ENCODE measurements at places on chromosomes 7 and 10.

DNA sequence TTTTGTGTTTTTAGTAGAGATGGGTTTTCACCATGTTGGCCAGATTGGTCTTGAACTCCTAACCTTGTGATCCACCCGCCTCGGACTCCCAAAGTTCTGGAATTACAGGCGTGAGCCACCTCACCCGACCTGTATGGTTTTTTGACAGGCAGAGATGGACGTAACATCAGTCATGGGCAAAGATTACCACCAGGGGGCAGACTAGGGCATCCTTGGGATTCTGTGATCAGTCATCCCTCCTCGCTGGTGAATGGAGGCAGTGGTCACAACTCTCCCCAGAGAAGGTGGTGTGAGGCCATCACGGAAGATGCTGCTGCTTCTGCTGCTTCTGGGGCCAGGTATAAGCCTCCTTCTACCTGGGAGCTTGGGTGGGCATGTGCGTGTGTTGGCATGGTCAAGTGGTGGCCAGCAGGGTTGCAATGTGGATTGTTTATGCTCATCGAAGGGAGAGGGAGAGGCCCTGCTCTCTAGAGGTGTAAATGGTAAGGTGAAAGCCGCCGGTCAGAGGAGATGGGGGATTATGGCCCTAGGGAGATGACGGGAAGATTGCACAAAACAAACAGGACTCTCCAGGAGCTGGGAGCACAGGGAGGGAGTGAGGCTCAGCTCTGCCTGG is 122.7 kb upstream of the PRSS1 start:
- DNase-seq, result peak; percentile 2

DNA sequence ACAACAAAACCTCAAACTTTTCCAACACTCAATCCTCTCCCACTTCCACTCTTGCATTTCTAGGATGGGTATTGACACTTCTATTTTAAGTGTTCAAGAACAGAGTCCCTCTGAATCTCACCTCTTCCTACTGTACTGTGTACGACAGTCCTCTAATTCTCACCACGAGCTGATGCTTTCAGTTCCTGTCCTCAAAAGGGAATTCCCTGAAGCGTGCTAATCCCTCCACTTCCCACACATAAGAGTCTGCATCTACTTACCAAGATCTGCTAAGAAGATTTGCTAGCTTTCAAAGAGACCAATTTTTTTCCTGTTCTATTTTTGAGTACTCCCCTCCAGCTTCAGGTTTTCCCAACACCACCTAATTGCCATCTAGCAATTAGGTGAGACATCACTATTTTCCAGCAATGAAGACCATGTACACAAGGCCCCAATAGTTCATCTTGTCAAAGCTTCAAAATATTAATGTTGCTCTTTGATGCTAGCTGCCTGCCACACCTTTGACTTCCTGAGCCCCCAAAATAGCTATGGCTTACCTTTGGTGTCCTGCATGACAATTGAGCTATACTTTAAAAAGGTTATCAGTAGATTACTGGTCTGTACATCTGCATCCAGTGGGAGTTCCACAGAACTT is 54.4 kb downstream of the ARMH3 start:
- no peak for DNase-seq

- no peak for DNase-seq
Observed at GRCh38 chr10:13234172-13234571, at the start of gene UCMA. TSS of gene UCMA (minus strand) at chr10:13234374. CDS start at chr10:13234258, 116 bp downstream.

- no peak for DNase-seq
Observed at GRCh38 chr10:106819490-106819889, 345.0 kb downstream of the SORCS1 start.

DNA sequence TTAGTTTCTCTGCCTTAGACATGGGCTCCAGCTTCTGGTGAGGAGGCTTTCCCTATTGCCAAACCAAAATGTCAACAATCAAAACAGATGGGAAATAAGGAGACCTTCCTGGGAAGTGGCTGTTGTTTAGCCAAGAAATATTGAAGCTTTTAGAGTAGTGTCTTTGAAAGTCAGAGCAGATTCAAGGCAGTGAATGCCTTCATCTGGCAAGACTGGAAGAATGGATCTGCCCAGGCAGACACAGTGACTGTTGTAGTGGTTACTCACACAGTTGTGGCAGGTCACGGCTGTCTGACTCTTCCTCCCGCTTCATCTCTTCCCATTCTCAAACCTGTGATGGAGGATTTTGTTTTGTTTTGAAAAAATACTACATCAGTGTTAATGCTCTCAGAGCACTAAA is 154.1 kb upstream of the ADO start:
- DNase-seq, result no peak

DNA sequence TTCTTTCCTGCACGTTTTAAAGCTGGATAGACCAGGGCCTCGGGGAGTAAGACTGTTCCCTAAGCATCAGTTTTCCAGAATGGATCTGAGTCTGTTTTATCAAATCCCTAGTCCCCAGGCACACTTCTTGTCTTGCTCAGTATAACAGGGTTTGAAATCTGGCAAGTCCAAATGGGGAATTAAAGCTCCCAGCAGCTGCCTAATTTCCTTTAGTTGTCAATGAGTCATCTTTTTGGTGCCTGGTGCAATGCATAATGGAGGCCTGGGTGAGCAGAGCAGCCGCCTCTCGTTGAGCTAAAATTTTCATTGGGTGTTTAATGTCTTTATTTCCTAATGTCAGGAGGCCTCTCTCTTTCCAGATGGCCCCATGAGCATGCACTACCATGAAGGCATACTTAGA is 87.9 kb downstream of the STRA8 start:
- peak; percentile 3 for DNase-seq

- no peak for DNase-seq
Observed at GRCh38 chr7:148135116-148135515, 455.4 kb upstream of the C7orf33 start.

- DNase-seq, result no peak
Observed at GRCh38 chr7:120421151-120421651, 148.2 kb downstream of the KCND2 start.

DNA sequence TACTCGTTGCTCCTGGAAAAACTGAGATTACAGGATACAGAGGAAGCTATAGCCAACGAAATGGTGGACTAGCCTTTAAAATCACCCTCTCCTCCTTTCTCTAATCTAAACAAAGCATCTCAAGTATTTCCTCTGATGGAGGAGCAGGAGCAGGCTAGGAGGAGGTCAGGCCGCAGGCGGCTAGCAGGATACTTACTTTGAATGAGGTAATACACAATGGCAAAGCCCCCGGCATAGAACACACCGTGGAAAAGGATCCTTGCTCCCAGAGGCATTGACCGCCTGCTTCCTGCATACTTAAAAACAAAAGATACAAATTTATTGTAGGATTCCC is 64.4 kb downstream of the STK17A start:
- no peak for DNase-seq

- no peak for DNase-seq
Observed at GRCh38 chr7:91085175-91085574, 179.1 kb upstream of the FZD1 start.

DNA sequence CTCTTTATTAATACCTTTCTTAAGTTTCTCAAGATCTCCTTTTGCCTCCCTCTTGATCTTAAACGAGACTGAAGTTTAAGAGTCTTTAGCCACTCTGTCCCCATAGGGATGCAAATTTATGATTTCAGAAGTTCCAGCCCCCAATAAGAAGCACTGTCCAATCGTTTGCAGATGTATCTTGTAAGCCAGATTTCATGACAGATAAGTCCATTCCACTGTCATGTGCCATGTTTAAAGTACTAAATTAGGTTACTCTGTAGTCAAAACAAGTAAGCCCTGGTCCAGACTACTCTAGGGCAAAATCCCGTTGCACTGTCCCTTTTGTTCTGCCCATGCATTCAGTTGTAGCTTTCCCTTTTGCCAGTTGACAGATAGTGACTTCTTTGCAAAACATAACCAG is 157.2 kb upstream of the KAT6B start:
- no peak for DNase-seq

DNA sequence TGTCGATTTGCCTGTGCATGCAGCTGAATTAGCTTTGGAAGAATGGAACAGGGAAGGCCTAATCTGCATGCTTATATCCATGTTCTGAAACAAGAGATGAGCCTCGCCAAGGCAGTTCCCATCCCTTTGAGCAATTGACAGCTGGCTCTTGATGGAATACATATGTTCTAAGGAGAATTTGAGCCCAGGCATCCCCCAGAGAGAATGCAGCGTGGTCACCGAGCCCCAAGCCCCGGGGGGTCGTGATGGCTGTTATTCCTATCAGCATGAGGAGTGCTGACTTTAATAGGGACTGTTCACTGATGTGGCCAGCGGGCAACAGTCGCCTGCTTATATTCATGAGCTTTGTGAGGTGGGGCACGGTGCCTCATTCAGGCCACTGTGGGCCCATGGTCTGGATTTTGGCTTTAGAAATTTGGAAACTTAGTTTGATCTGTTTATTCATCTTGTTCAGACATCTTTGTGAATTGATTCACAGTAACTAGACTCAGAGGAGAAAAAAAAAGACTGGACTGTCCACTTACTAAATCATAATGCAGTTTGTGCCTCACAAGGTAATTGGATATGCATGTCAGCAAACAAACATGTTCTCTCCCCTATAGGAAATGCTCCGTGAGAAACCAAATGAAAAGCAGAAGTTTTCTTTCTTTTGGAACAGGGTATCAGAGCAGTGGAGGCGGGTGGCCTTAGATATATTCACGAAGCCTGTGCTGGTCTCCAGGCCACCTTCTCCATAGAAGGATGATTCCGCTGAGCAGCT is 204.9 kb downstream of the CCDC3 start:
- DNase-seq, result no peak

Measured in NCI-H446 (cell line).